Dermis microvascular lymphatic vessel endothelial cell (primary cell): ENCODE measurements at places on chromosomes 7 and 10. TPM values are rescaled to one million over a fixed set of nuclear protein-coding genes. Genes with fewer than 3 reads are reported as not detected.

The CALHM1 gene
- total RNA-seq, result not detected in 2 replicates

The ZNF425 gene
- 1.5 and 2.5 TPM in 2 replicates for total RNA-seq

The CAMK2B gene
- total RNA-seq, result 0.13 TPM in 2 replicates

DNA sequence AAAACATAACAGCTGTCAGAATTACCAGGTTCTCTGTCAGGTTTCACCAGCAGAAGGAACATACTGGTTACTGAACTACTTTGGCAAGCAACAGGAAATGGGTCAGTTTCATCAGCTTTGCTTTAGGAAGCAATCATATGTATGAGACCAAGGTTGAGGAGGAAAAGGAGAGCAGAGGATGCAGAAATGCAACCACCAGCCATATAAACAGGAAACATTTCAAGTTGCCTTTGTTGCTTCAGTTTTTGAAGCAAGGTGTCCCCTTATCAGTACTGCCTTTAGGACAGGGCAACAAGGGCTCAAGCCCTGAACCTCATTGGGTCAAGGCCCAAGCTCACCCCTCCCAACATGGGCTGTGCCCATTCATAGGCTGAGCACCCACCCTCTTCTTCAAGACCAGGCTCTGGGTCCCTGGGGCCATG is 10.2 kb downstream of the HIPK2 start:
- no peak for DNase-seq

- DNase-seq, result peak; percentile 4
These were observed 34.4 kb upstream of the ARMS2 start for GRCh38 chr10:122419876-122420623.

DNA sequence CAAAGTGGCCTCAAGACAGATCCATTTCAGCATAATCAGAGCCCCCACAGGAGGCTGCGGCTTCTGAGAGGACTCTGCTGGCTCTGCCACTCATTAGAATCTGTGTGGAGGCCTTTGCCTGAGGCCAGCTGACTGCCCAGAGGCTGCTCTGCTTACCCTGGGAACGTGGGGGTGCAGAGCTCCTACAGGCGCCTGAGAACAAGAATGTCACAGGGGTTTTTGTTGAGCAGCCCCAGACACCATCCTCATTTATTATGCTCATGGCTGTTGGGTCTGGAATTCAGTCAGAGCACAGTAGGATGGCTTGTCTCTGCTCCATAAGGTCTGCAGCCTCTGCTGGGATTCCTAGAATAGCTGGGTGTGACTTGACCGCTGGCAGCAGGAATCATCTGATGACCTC is 101.8 kb upstream of the GDF10 start:
- DNase-seq, result no peak

DNA sequence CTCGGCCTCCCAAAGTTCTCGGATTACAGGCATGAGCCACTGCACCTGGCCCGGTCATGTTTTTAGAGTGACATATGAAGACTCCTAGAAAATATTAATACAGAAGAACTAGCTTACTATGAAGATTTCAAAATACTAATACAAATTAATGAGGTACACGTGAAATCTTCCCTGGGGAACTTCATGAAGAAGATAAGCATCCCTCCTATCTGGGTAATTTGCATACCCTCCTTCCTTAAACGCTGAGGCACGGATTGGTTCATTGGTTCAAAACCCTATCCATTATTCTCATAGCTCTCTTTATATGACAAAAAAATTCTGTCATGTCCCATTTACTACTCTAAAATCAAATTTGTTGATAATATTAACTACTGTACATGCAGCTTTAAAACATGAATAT is 224.8 kb upstream of the KLF14 start:
- no peak for DNase-seq

DNA sequence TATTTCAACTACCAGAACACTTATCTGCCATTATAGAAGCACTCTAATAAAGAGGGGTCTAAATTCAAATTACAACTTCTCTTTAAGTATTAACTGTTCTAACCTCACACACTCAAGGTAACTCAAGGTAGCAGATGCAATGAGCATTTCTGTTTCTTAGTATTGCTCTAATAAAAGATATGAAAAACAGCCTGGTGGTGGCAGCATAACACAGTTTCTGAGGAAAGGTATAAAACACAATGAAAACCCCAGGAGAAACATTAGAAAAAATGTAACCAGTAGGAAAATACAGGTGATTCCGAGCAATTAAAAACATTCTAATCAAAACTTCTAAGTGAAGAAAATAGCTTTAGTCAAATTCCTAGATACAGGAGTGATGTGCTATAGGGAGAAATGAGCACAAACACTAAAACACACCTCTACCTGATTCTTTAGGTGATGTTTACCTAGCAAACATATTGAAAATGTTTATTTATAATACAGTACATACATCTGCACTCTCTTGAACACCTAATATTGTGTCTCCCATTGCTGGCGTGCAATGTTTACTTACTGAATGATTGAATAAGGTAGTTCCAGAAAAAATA is 3.5 kb downstream of the MKRN1 start:
- DNase-seq, result peak; percentile 53

- DNase-seq, result no peak
These were observed 107.3 kb downstream of the NRCAM start for GRCh38 chr7:108348913-108349312.

DNA sequence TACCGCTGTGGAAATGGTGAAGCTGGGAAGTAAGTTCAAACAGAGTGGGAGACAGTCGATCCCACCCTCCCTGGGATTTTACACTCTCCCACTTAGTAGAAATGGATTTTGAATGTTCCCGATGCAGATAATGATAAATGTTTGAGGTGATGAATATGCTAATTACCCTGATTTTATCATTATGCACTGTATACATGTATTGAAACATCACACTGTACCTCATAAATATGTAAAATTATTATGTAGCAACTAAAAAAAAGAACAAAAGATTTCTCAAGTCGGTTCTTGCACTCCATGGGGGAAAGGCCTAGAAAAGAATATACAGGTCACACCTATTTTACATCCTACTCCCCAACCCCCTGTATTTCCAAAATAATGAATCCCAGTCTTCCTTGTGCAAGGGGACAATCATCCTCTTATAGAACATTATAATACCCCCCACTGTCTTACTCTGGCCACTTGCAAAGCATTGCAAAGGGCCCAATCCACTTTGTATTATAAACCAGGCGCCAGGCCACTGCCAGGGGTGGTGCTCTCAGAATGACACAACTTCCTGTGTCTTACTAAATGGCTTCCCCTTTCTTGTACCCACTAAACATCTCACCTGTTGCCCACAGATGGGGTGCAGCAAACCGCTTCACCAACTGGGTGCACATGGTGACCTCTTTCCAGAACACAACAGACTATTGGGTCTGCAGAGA is 20.6 kb upstream of the OR2AE1 start:
- no peak for DNase-seq

DNA sequence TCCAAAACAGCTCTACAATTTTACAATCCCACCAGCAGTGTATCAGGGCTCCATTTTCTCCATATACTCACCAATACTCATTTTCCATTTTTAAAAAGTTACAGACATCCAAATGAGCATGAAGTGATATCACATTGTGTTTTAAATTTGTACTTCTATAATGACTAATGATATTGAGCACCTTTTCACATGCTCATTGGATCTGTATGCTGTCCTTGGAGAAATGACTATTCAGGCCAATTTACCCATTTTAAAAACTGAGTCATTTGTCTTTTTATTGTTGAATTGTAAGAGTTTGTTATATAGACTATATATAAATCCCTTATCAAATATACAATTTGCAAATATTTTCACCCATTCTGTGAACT is 162.0 kb downstream of the MAGI2 start:
- DNase-seq, result no peak

- DNase-seq, result no peak
These were observed 255.5 kb upstream of the YAE1 start for GRCh38 chr7:39310699-39311098.

DNA sequence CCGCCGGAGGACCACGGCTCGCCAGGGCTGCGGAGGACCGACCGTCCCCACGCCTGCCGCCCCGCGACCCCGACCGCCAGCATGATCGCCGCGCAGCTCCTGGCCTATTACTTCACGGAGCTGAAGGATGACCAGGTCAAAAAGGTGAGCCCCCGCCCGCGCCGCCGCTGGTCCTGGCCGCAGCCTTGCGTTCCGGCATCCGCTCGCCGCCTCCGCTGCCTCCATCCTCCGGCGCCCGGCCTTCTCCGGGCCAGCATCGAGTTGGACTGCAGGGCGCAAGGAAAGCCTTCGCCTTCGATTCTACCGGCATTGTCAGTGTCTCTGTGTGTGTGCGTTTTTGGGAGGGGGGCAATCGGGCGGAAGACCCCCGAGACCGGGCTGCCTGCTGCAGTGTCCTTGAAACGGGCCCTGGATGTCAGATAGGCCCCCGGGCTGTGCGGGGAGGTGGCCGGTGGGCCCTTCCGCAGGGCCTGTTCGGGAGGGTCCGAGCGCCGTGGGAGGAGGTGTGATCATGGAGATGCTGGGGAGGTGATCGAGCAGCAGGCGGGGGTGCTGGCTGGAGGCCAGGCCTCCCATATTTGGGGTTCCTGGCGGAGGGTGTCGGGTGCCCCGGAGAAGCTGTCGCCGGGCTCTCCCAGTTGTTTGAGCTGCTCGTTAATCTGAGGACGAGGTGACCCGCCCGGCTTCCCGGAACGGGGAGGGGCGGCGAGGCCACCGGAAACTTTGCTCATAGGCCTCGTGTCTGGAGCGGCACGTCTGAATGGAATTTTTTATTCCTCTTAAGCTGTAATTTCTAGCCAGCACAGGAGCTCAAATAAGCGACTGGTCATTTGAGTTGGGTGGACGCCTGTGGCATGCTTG is 40.8 kb downstream of the HK1 start:
- DNase-seq, result peak; percentile 84

DNA sequence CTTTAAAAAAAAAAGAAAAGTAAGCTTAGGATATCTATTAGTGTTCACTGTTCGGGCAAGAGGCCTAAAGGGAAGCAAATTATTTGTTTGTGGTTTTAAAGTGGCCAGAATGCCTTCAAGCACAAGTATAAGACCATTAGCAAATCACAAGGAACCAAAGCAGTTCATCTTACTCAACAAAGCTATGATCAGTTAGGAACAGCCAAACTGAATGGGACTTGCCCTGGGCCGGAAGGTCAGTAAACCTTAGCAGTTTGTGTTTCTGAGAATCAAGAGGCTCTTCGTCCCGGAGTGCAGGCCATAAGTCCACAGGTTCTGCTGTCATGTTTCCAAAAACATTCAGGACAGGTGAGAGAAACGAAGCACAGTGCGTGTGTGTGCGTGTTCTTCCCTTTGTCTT is 4.5 kb downstream of the FBXW4 start:
- no peak for DNase-seq

- peak; percentile 26 for DNase-seq
These were observed 91.3 kb upstream of the TMEM229A start for GRCh38 chr7:124124201-124124600.

GRCh38 chr7:49766966-49767365 is 6.5 kb upstream of the VWC2 start:
- DNase-seq, result no peak

DNA sequence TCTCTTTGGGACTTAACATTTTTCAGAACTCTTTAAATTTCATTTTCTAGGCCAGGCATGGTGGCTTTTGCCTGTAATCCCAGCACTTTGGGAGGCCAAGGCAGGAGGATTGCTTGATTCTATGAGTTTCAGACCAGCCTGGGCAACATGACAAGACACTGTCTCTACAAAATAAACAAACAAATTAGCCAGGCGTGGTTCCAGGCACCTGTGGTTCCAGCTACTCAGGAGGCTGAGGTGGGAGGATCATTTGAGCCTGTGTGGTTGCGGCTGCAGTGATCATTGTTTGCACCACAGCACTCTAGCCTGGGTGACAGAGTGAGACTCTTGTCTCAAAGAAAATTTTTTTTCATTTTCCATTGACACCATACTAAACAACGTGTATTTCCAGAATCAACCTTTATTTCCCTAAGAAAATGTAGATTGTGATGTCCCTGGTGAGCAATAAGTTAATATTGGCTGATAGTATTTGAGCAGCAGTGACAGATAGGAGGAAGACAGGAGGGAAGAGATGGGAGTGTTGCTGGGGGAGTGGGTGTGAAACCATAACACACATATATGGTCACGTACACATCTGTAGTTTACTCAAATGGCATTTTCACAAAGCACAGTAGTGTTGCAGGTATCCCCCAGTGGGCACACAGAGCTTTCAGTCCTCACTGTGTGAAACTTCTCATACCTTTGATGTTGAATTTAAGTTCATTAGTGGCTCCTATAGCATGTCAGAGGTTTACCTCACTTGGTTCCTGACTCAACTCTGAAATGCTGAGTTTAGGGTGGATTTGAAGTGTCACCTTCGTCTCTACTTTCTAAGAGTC is 205.6 kb downstream of the AUTS2 start:
- DNase-seq, result no peak

DNA sequence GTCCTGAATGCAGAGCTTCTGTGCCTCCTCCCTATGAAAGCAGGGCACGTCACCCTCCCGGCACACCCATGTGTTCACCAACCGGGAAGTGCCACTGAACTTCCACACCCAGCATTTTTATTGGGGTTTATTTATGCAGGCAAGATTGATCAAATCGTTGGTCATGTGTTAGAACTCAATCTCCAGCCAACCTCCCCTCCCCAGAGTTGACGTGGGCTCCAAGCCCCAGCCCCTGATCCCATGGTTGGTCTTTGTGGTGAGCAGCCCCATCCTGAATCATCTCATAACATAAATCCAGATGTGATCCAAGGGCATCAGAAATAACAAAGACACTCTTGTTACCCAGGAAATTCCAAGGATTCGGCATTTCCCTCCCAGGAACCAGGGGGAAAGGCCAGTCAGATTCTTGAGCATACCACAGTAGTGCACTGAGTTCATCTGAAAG is 151.2 kb downstream of the TPST1 start:
- DNase-seq, result no peak

DNA sequence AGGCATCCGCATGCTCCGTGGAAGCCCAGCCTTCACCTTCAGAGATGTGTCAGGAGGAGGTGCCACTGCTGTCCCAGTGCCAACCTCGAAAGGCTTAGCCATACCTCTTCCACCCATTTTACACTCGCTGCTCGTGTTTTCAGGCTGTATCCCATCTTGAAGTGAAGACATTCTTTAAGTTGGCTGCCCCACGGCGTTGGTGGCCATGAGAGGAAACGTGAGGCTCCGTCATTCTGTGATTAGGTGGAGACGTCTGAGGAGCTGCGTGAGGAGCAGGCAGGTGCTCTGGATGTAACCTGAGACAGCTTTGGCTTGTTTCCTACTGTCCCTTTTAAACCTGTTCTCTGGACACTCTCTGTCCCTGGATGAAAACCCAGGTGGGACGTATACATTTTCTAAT is 159.9 kb upstream of the RNF32 start:
- no peak for DNase-seq

GRCh38 chr10:67077376-67077775 is 151.5 kb downstream of the LRRTM3 start:
- no peak for DNase-seq

GRCh38 chr10:87092376-87092860 is 2.2 kb downstream of the GLUD1 start:
- peak; percentile 41 for DNase-seq

GRCh38 chr7:1541431-1542162 is 11.1 kb downstream of the MAFK start:
- no peak for DNase-seq

GRCh38 chr10:75508239-75508813 is 76.9 kb downstream of the LRMDA start:
- peak; percentile 14 for DNase-seq
